Stimulated activated CD8-positive, alpha-beta memory T cell treated with anti-CD3 and anti-CD28 coated beads, Interleukin-15, amount 100 ng/mL, for 48 hours (primary cell): ENCODE measurements at places on chromosomes 4 and X.

DNA sequence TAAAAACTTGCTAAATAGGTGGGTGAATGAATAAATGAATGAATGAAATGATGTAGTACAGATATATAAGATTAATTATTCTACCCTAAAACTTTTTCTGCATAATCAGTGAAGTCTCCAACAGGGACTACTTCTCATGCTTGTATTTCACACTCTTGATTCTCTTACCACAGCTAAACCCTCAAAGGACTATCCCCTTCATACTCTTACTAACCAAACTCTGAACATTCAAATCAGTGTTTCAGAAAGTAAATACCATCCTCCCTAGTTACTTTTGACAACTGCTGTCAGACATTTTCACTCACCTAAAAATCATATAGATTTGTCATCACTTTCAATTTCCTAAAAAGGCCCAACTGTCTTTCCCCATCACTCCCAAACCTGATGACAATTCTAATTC, 234.3 kb upstream of the HHIP start:
- DNase-seq: no peak

GRCh38 chr4:590313-590841, 14.3 kb upstream of the TMEM271 start:
- DNase-seq: no peak

DNA sequence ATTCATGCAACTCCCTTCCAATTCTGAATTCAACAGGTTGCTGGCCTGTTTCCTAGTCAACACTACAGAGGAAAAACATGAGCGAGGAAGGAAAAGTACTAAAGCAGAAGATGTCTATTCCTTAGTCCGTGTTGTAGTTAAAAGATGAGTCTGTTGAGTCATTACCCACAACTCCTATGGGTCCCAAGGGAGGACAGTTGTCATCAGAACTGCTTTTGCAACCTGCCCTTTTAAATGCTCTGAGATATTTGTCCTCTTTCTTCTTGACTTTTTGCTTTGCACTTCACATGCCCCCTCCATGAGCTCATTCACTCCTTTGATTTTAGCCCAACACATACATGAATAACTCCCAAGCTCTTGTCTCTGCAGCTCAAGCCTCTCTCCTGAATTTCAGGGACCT, 119.2 kb downstream of the CORIN start:
- no peak for DNase-seq

DNA sequence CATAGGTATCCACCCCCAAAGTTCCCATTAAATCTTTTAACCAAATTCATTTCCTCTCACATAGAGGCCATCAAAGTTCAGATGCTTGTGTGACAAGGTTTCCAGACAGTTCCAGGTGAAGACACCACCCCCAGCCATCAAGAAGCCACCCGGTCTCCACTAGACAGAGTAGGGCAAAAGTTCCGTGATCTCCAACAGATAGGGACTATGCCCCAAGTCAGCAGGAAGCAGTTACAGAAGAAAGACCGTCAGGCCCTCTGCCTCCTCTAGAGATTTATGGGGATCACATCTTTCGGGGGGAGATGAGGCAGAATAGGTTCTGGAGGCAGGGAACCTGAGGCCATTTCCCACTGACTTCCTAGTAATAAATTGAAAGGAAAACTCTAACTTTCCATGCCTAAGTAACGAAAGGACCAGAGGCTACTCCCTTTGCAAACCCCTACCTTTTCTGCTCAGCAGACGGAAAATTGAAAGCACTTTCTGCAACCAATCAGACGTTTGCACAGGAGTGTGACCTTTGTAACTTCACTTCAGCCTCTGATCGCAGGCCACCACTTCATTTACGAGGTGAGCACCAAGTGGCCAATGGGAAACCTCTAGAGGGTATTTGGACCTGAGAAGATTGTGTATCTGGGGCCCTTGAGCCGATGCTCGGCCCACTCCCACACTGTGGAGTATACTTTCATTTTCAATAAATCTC, 18.5 kb upstream of the ZNF280C start:
- DNase-seq: no peak

DNA sequence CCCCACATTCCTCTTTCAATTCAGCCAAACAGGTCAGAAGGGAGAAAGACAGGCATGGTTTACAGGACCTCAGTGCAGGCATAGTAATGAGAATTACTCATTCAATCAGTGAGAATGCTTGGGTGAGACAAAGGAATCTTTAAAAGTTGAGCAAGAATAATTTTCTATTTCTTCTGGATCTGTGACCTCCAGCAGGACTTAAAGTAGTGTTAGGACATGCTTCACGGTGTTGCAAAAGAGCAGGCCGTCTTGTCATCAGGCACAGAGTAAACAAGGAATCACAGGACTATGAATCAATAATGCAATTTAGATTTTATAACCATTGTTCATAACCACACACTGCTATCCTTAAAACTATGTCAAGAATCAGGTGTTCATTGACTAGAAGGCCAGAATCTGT, 130.6 kb upstream of the GLRA2 start:
- DNase-seq: no peak
